ENCODE measurements at places on chromosomes 12 and 14.

DNA sequence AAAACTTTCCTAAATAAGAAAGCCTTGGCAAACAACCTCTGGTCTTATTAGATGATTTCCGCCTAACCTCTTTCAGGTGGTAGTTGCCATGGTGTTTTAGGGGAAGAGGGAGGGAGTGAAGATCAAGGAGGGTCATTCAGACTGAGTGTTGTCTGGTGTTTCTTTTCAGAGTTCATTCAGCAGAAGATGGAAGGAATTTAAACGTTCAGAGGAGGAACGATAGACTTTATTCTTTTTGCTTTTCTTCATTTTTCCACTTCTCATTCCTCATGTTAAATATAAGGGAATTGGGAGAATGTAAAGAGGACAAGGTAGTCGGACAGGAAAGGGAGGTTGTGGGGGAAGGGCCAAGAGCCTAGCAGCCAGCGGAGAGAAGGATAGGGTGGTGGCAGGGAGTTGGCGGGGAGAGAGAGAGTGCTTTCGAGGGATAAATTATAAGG lies 17.4 kb upstream of the SALL2 start:
- peak; percentile 80 for DNase-seq

DNA sequence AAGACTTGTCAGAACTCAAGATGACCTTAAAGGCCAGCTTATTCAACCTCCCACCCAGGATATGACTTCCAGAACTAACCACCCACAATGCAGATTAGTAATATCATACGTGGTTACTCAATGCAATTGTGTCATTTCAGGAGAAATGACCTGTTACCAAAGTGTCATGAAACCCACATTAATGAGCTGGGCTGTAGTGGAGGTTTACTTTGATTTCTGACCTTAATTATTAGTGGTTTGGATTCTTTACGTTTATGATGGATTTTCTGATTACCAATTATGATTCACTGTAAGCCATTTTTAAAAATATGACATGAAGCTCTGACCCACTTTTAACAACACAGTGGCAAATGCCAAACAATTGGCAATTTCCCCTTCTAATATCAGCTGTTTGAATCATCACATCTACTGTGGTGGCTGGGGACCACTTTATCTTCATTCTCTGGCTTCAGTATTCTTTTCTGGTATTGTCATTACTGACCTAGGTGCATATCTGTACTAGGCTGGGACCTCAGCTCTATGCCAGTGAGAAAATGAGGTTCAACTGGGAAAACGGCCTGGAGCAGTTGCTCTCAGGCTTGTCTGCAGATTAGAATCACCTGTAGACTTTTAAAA lies 223.3 kb downstream of the RGS6 start:
- DNase-seq = no peak

DNA sequence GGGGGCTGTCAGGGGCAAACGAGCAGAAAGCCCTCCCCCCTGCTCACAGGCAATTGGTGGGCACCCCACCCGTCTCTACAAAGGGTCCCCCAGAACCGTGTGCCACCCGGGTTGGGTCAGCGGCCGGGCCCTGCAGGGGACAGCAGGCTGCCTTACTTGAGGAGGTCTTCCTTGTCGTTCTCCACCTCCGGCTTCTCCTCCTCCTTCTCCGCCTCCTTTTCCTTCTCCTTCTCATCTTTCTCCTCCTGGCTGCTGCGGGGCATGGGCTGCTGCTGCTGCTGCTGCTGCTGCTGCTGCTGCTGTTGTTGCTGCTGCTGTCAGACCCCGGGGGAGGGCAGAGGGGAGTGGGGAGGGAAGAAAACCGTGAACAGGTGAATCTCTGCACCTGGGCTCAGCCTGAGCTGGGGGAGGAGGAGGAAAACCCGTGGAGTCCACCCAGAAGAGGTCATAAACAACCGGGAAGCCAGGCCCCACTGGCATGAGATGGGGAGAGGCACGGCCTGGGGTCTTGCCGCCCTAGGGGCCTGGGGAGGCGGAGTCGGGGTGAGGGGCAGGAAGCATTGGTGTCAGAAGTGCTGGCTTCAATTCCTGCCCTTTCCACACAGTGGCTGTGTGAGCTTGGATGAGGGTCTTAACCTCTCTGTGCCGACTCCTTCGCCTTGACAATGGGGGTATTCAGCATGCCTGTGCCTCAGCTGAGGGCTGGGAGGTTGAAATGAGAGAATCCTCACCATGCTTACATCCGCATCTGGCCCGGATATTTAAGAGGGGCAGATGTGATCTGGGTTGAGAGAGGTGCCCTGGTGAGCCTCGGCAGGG lies 107.6 kb downstream of the RFLNA start:
- no peak for DNase-seq

- no peak for DNase-seq
Measured at GRCh38 chr12:102438047-102438826, 42.1 kb downstream of the IGF1 start.

DNA sequence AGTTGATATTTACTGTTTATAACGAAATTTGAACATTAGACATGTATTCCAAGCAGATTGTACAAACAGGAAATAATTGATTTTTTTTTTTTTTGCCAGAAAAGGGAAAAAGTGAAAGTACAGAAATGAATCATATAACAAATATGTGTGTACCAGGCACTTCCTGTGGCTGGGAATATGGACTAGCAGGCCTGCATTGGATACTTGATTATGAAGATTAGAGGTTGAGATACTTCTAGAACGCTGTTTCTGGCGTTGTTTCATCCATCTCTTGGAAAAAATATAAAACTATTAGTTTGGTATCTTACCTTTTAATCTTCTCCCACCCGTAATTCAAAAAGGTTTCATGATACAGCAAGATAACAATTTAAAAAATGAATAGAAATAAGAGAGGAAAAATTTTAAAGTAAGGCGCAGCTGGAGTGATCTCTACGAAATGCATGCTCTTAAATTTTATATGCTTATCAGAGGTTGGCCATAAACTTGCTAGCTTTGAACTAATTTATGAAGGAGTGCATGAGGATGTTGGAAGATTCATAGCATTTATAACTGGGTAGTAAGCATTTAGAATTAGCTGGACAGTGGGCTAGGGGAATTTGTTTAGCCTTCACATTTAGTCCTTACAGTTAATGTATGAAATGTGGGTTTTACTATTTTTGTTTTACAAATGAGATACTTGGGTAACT lies 90.8 kb downstream of the AEBP2 start:
- no peak for DNase-seq

- DNase-seq = peak; percentile 69
Measured at GRCh38 chr12:100234591-100235304, 32.1 kb downstream of the DEPDC4 start.

- no peak for DNase-seq
Measured at GRCh38 chr12:63843254-63843720, 1.2 kb upstream of the SRGAP1 start.

DNA sequence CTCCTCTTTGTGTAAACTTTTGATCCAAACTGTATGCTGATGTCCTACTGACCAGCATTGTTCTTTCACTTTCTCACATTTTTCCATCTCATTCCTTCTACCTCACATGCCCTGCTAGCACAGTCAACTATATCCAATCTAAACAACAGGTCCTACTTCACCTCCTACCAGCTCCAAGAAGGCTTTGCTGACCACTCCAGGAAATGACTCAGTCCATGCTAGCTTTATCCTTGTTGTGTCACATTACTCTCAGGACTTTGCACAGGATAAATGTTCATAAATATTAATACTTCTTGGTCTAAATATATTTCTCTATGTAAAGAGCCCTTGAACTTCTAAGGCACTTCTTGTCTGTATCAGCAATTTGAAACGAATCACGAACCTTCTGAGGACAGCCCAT lies 64.9 kb upstream of the PCED1B start:
- no peak for DNase-seq

- DNase-seq = peak; percentile 25
Measured at GRCh38 chr12:10235761-10236631, 23.3 kb downstream of the GABARAPL1 start.

DNA sequence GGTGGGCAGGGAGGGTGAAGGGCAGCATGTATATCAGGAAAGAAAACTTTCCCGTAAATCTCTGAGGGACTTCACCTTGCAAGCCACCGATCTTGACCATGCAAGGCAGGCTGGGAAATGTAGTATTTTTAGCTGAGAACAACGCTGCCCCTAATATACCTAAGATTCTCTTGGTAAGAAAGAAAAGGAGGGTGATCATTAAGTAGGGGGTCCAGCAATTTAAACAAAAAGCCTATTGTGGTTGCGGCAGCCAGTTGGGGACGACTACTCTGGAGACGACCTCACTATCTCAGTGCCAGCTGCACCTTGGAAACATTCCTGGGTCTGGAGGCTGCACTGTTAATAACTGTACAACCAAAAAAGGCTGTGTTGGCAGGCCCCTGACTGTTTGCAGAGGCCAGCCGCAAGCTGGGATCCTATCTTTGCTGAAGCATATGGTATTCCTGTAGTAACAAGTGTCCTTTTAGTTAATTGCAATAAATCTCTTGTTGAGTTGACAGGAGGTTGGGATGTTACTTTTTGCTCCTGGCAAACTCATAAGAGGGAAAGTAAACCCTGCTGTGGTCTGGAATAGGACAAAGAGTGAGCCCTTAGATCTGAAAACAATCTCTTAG lies 6.4 kb downstream of the APOLD1 start:
- DNase-seq = no peak

GRCh38 chr12:100672075-100672592 lies 98.7 kb downstream of the GAS2L3 start:
- no peak for DNase-seq

DNA sequence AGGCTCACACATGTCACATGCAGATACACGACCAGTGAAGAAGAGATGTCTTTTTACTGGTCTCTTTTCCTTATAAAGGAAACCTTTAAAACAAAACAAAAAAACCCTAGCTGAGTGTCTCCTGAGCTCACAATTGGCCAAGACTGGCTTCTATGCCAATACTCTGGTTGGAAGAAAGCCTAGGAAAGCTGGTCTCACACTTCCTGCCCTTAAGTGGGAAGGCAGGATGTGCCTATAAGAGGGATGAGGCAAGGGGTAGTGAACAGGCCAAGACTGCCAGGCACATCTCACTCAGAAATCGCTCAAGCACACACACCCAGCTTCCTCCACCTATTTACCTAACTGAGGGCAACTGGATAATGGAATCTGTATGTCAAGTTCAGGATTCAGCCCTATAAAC lies 50.0 kb downstream of the SOCS2 start:
- no peak for DNase-seq

- no peak for DNase-seq
Measured at GRCh38 chr14:54591461-54591860, 24.5 kb downstream of the SAMD4A start.

- DNase-seq = no peak
Measured at GRCh38 chr14:88269806-88270420, 53.2 kb downstream of the KCNK10 start.

DNA sequence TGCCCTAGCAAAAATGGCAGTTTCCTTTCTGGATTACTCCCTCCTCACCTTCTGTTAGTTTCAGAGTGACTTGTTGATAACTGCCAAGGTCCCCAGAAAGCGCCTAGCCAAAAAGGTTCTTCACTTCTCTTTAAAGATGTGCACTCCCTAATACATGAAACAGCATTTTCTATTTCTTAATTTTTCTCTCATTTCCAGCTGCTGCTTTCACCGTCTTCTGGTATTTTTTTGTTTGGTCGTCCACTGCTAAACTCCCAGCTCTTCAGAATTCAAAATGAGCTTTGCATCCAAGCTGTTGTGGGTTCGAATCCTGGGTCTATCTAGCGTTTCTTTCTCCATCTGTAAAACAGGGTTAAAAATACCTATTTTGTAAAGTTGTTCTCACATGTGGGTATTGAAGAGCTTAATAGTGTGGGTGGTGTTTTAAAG lies 397 bp upstream of the BORCS5 start:
- no peak for DNase-seq

DNA sequence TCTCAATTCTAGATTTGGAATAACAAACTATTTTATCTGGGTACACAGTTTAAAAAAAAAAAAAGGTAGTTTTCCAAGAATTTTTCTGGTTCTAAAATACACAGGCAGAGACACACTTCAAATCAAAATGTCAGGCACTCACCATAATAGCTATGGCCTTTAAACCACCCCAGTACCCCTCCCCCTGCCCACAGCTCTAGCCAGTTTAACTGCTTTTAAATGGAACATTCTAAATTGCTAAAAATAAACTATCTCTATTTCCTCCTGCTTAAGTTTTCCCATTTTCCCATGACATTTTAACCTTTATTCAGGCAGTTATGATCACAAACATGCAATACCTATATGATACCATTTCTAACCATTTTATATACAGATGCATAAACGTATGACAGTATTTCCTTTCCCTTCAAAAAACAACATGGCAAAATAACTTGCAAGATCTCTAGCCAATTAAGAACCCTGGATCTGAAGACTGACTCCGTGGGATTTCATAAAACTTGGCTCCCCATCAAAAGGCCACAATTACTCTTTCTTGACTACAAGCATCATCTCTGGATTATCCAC lies 46.3 kb downstream of the PPP2R5E start:
- DNase-seq = peak; percentile 77

- no peak for DNase-seq
Measured at GRCh38 chr12:17975763-17976162, 114.2 kb downstream of the RERGL start.

- DNase-seq = no peak
Measured at GRCh38 chr14:73991092-73991491, 28.0 kb downstream of the ENTPD5 start.

GRCh38 chr12:108375986-108376663 lies 37.0 kb upstream of the CMKLR1 start:
- DNase-seq = no peak

- DNase-seq = no peak
Measured at GRCh38 chr12:117069101-117069797, 30.0 kb downstream of the TESC start.

DNA sequence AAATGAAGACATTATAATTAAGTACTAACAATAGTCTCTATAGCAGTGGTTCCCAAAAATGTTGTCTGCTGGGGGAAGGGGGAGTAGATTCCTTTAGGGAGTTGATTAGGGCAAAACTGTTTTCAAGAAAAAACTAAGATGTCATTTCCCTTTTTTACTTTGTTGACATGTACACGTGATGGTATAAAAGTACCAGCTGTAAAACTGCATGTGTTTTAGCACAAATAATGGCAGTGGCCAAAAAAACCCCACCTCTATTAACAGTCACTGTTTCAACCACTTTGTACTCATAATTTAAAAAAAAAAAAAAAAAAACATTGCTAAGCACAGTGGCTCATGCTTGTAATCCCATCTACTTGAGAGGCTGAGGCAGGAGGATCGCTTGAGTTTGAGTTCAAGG lies 61.7 kb downstream of the PPP1R12A start:
- DNase-seq = peak; percentile 78

DNA sequence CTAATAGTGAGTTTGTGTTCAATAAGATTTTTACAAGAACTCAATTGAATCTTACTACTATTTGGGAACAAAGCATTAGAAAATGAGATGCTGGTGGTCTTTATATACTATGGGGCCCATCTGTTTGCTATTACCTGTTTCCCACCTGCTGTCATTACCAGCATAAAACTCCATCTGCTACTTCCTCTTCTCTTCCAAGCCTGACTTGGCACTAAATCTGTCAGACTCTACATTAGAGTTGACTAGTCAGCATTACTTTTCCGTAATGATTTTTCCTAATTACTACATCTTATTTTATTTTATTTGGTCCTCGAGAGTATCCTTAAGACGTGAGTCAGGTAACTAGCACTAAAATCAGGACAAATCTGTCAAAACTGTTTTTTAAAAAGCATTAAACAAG lies 68.1 kb upstream of the KRR1 start:
- DNase-seq = no peak
